Hypothalamus (tissue), 51 donors: ENCODE measurements at places on chromosomes 5 and 9.
A peak's percentile ranks its signal among the peaks of the same experiment; 100 is the strongest.

- DNase-seq = no peak
These were observed 263.8 kb downstream of the NSG2 start for GRCh38 chr5:174309131-174309795.

DNA sequence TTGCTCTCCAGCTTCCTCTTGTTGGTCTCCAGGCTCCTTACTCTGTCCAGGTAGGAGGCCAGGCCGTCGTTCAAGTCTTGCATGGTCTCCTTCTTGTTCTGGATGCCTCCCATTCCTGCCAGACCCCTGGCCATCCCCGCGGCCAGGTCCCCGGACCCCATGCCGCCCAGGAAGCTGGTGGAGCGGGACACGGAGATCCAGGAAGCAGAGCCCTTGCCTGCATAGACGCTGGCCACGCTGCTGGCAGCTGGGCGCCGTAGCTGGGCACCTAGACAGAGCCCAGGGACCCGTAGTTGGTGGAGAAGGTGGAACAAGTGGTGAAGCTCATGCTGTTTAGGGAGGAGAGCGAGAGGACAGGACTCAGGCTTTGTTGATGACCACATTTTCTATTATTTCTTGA lies 1584.0 kb upstream of the ACO1 start:
- no peak for DNase-seq

DNA sequence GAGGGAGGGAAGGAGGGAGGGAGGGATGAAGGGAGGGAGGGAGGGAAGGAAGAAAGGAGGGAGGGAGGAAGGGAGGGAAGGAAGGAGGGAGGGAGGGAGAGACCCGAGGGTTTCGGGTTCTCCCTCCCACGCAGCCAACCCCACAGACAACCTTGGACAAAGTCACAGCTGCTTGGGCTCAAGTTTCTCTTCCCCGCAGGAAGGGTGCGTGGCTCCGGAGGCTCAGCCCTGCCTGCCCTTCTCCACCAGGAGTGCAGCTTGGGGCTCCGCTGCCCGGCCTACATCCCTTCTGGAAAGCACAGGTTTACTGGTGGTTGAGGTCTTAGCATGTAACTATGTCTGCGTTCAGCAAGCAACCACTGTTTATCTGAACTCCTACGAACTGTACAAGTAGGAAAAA lies 15.0 kb downstream of the SLC12A7 start:
- DNase-seq = no peak

GRCh38 chr5:78447775-78448424 lies 87.5 kb downstream of the SCAMP1 start:
- DNase-seq = no peak

DNA sequence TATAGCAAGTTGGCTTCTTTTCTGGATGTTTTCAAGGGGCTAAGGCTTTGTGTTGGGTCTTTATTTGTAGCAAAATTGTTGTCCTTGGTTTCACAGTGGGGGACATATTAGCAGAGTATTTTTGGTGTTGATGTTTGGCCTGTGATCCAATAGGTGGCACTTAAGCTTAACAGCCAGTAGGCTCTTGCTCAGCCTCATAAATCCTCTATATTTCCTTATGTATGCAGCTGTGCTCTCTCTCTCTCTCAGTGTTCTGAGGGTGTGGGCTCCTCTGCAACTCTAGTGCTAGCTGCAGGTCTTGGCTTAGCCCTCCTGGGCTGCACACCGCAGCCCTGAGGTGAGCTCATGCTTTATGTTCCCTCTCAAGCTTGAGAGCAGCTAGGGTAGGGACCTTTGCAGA lies 195.0 kb upstream of the GHR start:
- DNase-seq = no peak

GRCh38 chr9:20043035-20043434 lies 254.2 kb upstream of the SLC24A2 start:
- no peak for DNase-seq

- DNase-seq = no peak
These were observed 99.9 kb upstream of the RAD23B start for GRCh38 chr9:107183176-107183575.

GRCh38 chr5:7473668-7474215 lies 77.8 kb downstream of the ADCY2 start:
- no peak for DNase-seq

DNA sequence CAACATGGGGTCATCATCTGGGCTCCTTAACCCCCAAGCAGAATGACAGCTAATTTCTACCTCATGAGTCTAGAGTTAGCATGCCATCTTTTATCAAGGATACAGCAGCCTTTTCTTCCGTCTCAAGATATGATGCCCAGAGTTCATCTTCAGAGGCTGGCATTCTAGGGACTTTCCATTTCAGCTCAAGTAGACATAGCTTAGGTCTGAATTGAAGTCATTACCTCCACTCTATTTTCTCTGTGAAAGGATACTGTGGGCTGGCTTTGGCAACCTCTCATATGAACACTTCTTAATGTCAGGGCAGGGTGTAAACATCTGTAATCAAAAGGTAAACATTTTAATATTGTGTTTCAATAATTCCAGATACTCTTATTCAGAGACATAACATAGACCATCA lies 535.7 kb downstream of the MAT2B start:
- no peak for DNase-seq

GRCh38 chr9:129390541-129390940 lies 212.5 kb upstream of the IER5L start:
- no peak for DNase-seq

GRCh38 chr5:10021248-10021647 lies 228.4 kb downstream of the ATPSCKMT start:
- DNase-seq = no peak

DNA sequence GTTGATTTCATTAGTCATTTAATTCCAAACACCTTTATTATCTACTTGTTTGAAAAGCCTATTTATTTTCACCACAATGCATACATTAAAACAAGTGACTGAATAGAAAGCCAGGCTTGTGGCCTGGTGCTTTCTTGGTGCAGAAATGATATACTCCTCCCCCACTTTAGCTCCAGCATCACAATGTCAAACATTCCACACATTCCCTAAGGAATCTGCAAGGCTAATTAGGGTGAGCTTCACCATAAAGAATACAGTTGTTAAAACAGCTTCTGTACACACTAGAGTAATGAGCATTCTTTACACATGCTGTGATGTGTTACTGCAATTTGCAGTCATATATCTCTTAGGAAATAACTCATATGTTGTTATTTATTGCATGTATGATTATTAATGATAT lies 705.7 kb downstream of the CETN3 start:
- DNase-seq = no peak

DNA sequence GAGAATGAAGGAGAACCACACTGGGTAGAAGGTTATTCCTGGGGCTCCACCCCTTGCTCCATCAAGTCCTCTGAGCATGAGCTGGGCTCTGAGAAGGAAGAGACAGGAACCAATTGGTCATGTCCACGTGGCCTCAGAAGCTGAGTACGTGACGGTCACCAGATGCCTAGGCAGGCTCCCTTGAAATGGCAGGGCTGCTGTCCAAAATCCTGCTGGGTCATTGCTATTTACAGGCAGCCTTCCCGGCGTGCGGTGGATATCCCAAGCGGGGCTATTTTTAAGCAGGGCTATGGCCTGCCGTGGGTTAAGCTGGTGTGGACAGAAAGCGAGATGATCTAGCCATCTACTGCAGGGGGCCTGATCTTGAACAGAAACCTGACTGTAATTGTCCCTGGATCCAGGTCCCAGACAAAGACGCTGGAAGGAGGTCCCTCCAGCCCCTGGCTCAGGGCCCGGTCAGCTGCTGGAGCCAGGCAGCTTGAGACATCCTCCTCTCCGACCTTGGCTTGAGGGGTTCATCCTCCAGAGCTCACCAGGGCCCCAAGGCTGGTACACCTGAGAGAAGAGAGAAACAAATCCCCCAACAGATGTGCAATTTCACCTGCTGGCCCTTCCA lies 550 bp upstream of the CKMT2 start:
- DNase-seq = no peak

DNA sequence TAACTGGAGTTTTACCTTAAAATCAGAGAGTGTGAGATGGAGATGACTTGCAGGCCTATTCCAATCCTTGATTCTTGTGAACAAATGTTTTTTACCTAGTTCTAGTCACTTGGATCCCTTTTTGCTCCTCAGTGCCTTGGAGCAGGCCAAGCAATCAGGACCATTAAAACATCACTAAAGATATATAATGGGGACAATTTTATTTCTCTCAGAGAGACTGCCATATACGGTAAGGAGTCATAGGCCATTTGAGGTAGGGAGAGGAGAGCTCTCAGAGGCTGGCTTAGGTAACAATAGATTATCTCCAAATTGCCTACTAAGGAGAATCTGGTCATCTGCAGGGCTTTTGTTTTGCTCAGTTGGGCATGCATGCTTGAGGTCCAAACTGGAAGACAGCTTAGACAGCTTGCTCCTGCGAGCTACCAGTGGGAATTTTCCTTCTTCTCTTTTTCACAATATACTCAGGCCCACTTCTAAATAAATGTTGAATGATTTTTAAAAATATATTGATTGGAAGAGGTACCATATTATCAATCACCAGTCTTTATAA lies 44.0 kb downstream of the FREM1 start:
- no peak for DNase-seq

GRCh38 chr9:126002476-126003350 lies 255.5 kb downstream of the PBX3 start:
- no peak for DNase-seq

- no peak for DNase-seq
These were observed 117.4 kb downstream of the SMARCA2 start for GRCh38 chr9:2132484-2133082.

DNA sequence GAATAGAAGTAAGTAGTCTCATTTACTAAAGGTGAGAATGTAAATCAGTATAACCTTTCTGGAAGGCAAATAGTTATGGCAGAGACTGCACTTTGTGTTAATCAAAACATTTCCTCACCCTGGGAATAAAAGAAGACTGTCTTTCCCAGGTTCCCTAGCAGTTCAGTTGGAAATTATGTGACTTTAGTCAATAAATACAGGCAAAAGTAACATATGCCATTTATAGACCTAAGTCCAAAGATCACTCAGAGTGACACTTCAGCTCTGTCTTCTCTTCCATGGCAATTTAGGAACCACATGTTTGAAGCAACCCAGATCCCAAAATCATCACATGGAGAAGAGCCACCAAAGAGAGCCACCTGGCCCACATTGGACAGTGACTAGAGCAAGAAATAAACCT lies 160.7 kb upstream of the SV2C start:
- no peak for DNase-seq

GRCh38 chr5:30401479-30402058 lies 791.9 kb upstream of the CDH6 start:
- DNase-seq = peak; percentile 0

- DNase-seq = no peak
These were observed 32.0 kb upstream of the EXOC3 start for GRCh38 chr5:410911-411517.

DNA sequence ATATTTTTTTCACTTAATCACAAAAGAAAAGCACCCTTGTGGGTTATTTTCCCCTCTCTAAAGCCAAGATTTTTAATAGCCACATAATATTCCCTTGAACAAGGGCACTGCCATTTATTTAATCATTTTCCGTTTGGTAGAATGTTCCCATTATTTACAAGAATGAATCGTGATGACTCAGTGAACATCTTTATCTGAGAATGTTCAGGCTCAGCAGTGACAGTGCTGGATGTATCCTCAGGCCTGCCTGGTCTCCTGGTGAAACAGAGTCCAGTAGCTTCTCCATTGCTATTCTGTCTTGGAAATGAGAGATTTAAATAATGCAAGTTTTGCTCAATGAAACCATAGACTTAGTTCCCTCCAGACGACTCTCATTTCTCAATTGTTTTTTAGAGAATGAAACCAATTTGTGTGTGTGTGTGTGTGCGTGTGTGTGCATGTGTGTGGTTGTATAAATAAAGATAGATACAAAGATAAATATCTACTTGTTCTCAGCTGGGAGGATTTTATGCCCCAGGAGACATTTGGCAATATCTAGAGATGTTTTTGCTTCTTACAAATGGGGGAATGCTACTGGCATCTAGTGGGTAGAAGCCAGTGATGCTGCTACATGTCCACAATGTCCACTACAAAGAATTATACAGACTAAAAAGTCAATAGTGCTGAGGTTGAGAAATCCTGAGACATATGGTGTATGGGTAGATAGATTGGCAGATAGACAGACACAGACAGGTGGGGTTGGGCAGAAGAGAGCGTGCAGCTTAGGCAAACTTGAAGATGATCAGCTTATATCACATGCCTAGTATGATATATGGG lies 55.0 kb downstream of the PAPPA start:
- no peak for DNase-seq

DNA sequence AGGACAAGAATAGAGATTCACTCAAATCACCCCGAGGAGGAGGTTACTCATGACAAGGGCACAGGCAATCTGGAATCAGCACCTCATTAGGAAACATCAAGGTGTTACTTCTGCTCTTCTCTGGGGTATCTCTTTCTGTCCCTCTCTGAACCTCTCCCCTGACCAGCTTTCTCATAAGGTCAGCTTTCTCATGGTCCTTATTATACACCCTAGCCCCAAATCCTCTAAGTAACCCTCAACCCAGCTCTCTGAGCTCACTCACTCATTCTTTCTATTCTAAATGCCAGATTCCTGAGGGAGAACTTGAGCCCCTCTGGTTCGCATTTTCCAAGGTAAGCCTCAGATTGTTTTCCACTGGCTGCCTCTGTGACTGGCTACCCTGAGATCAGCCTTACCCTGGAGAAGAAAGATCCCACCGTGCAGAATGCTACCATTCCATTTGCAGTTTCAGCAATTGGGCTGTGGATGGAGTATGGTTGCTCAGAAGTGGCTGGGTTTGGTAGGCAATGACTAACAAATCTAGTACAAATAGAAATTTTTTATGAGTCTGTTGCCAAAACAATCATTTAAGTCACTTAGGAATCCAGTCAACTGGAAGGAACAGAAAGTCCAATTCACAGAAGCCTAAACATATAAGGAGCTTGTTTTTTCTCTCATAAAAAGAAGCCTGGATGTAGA lies 9.0 kb upstream of the TIMD4 start:
- DNase-seq = no peak

DNA sequence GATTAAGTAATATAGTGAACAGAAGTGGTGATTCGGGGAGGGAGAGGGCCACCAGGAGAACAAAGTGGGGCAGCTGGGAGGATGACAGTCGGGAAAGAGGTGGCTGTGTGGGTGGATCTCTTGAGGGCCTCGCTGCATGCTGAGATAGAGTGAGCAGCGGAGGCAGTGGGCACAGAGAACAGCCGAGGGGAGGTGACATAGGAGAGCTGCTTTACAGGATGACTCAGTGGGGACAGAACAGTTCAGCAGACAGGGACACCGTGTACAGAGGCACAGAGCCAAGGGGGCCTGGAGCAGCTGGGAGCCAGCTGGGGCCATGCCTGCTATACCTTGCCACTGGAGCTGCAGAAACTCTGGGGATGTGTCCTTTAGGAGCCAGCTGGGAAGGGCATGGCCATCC lies 273.9 kb downstream of the GADD45G start:
- DNase-seq = no peak

GRCh38 chr5:113245427-113246225 lies 189.2 kb downstream of the TSSK1B start:
- no peak for DNase-seq

DNA sequence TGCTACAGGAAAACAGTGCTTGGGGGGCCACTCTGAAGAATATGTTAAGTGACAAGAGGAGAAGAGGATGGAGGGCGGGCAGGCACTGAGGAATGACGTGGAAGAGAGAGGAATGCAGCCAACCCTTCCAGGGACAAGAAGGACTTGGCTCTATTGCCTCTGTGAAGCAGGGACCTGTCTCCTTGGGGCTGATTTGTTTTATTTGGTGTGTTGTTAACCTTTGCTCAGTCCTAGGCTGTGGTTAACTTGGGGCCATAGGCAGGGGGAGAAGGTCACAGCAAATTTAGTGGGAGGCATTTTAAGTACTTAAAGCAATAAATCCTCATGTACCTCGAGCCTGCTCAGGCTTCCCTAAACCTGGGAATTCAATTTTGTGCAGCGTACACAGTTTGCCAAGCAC lies 39.9 kb downstream of the KIF4B start:
- no peak for DNase-seq
